NCI-H187 (cell line): ENCODE measurements at places on chromosomes 4 and X.

DNA sequence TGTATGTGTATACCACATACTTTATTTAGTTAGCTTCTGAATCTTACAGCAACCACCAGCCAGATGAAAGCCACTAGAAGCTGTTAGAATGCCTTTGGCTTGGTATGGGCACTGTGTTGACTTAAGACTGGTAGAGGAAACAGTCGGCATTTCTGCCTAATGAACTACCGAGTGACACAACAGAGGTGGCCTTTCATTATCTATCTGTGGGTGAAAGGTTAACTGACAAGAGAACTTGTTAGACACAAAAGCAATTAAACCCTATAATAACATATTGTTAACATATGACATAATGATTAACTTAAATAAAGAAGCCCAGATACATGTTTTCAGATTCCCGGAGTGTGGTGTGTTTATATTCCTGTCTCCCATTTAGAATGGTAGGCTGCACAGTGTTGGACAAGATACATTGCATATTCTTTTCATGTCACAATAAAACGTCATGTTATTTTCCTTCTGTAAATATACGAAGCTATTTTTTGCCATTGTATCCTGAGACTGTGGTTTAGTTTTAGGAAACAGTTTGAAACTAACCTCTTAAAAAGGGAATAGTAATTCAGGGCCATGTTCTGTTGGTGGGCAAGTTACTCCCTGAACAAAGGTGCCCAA is 181.5 kb downstream of the SLIT2 start:
- DNase-seq: no peak

- DNase-seq: no peak
Observed at GRCh38 chrX:87425618-87426017, 92.0 kb upstream of the KLHL4 start.

DNA sequence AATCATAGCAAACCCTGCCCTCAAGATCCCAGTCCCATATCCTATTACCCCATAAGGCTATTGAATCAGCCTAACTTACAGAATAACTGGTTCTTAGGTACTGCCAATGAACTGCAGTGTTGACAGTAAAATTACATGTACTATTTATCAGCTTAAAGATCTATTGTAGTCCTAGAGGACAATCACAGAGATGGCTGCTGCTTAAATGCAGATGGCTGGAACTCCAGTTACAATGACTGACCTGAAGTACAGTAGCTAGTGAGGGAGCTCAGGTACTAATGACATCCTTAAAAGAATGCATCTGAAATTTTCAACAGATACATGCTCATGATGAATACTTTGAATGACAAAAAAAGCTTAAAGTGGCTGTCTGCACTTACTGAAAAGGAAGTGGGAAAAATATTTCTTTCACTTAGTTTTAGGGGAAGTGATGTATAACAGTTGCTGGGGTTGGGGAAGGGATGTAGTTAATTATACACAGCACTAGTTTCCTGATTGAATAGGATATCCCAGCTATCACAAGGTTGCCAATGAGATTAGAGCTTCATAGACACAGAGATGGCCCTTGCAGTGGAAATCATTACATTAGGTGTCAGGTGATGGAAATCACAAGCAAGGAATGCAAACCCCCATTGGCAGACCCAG is 42.0 kb downstream of the USP26 start:
- no peak for DNase-seq

GRCh38 chr4:185711726-185712125 is 100.3 kb downstream of the SORBS2 start:
- DNase-seq: no peak

DNA sequence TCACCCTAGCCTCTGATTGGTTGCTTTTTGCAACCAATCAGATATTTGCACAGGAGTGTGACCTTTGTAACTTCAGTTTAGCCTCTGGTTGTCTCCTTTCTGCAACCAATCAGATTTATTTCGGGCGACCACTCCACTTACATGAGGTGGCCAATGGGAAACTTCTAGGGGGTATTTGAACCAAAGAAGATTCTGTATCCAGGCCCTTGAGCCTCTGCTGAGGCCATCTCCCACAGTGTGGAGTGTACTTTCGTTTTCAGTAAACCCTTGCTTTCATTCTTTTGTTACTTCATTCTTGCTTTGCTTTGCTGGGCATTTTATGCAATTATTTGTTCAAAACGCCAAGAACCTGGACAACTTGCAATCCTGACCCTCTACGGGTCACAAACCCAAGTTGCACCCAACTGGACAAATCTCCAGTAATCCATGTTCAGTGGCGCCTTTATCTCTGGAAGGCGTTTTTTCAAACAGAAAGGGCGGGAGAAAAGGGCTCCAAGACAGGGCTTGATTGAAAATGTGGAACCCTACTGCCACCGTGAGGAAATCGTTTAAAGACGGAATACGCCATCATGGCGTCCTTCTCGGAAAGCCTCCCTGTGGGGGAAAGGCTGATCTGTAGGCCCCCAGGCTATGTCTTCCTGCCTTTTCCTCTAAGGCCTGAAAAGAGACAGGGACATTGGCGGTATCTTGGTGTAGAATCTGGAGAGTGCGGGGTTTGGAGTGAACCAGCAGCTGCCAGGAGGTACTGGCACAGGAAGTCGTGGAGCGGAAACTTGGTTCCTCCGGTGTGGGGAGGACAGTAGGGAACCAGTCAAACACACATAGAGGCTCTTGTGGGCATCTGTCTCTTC is 184.6 kb downstream of the OR13H1 start:
- DNase-seq: peak; percentile 86

DNA sequence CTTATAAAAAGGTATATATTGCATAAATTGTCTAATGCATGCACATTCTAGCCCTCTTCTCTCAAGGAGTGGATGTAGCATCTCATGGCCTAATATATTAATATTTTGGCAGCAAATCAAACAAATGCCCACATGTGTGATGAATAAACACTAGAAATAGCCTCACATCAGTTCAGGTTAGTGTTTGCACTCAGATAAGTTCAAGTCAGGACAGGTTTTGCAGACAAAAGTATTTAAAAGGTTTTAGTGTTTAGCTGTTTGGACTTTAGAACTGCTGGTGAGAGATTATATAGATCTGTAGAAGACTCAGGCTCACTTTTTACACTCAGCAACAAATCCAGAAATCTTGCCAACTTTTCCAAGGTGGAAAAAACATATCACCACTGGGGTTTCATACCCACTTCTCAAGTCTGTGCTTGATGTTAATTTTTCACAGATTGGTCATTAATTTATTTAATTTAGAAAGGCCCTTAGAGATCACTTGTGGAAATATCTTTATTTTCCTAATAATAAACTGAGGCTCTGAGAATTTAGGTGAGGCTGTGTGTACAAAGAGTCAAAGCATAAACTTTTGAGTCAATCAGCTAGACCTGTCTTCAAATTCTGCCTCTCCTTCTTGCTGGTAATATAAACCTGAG is 362.6 kb downstream of the GASK1B start:
- no peak for DNase-seq

DNA sequence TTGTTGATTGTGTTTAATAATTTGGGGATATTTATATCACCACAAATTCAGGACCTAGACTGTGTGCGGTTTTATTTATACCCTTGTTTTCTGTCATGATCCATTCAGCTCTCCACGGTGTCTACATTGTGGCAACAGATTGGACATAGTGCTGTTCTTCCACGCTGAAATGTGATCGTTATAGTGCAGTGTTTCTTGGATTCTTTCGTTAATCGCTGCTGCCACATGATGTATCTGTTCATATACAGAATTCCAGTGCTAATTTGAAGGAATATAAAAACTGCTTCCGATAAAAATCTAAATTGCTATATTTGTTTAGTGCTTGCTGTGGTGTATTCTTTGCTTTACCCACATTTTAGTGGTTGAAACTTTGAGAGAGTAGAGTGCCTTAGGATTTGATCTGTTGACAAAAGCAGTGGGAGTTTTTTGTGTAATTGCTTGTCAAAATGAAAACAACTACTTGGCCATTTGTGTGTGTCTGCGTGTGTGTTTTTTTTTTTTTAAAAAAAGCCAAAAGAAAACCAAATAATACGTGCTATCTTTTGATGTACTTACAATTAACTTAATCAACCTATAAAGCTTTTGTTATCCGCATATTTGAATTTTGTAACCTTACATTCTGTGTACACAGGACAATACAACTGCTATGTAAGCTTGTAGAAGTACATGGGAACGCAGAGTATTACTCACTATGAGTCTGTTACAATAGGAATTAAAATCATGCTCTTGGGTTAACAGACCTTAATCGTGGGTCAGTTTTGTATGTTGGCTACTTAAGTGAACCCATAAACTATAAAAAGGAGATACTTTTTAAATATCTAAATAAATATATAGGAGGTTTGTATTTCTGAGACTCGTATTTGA is 353.3 kb downstream of the ARHGAP24 start:
- no peak for DNase-seq

DNA sequence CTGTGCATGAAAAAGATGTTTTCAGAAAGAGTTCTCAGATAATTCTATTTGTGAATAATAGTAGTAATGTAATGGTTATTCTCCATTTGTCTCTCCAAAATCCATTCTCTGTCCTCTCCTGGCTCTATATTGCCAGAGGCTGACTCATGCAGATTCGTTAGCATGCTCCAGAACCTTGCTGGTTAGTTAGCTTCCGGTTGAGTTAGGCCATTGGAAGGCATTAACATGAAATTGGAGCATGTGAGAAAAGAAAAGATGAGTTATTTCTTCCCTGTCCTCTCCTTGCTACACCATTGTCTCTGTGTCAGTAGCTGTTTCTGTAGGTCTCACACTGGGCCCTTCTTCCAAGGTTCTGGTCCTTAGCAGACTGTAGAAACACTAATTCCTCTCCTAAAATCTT is 23.5 kb upstream of the PRDM8 start:
- DNase-seq: no peak

- DNase-seq: no peak
Observed at GRCh38 chrX:31255310-31256033, 183.6 kb upstream of the FTHL17 start.

DNA sequence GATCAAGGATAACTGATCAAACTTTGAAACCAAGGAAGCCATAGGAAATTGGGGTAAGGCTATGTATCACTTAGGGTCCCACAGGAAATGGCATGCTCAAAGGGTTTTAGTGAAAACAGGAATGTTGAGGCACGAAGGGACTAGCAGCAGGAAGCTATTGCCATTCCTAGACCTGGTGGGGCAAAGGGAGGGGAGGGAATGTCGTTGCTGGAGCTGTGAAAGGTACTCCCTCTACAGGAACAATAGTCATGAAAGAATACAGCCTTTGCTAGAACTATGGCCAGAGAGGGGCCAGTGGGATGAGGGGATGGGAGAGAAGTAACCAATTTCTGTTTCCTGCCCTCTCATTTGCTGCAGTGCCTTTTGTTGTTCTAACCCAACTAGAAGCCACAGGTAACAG is 11.9 kb downstream of the REPS2 start:
- no peak for DNase-seq

GRCh38 chrX:68462653-68463052 is 29.4 kb upstream of the OPHN1 start:
- DNase-seq: no peak

DNA sequence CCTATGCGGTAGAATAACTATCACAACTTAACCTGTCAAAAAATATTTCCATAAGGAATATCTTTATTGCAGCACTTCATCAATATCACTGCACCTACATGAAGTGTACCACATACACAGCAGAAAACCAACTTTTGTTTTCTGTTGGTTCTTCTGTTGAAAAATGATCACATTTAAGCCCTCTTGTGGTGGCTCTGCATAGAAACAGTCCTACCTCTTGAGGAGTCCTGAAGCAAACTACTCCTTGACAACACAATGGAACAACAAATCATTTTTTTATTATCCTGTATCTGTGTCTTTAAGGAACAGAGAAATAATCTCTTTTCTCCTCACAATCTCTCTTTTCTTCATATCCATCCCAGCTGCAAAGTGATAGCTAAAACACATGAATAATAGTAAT is 39.8 kb upstream of the ATOH1 start:
- no peak for DNase-seq

DNA sequence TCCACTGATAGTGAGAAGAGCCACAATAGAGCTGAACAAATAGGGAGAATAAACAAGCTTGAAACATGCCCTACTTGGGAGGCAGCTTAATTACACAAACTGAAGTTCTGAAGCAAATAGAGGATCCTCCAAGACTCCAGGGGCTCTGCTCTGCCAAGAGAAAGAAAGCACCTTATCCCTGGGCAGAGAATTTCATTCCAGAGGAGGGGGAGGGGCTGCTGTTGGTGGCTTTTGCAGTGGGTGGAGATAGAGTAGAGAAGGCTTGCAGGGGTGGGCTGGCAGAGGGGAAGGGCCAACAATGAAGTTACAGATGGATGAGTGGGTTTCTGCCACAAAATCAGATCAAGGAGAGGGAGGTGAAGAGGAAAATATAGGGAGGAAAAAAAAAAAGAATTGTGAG is 1.0 kb upstream of the LPAR4 start:
- no peak for DNase-seq

DNA sequence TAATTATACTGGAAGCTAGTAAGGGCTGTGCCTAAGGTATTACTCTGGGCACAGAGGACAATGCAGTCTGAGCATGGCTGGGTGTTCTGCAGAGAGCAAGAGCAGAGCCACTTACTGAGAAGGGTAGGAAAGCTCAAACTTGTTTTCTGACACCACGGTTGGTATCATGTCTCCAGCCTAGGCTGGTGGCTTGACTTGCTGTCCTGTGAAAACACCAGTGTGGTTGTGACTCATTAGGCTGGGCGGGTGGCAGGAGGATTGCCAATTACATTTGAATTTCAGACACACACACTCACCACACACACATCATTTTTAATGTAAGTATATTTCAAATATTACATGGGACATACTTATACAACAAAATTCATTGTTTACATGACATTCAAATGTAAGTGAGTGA is 19.7 kb upstream of the MTM1 start:
- no peak for DNase-seq

GRCh38 chr4:164601653-164602052 is 152.3 kb upstream of the SMIM31 start:
- DNase-seq: no peak

GRCh38 chrX:122445466-122445865 is 738.6 kb upstream of the GRIA3 start:
- DNase-seq: no peak

DNA sequence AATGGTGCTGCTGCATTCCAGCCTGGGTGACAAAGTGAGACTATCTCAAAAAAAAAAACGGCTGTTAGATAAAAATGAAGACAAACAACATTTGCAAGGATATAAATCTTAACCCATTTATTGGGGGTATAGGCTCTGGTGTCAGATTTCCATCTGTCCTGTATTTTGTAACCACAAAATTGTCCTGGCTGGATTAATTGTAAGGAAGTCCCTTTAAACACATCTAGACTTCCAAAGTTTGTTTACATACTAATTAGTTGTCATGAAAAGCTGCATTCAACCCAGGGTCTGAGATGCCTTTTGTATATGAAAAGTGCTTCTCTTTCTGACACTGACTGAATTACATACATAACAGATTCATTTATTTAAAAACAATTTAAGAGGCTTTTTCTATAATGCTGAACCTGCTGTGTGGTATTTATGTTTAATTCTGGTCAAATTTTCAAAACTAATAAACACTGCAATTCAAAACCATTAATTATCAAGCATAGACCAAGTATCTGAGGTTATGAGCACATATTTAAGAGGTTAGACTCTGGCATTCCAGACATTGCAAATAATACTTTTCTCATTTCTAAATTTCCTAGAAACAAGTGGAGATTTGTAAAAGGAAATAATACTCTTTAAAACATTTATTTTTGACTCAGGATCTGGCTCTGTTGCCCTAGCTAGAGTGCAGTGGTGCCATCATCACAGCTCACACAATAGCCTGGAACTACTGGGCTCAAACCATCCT is 17.5 kb upstream of the UGDH start:
- DNase-seq: no peak

- no peak for DNase-seq
Observed at GRCh38 chr4:176561368-176561767, 231.4 kb downstream of the VEGFC start.

- no peak for DNase-seq
Observed at GRCh38 chr4:79281566-79282359, 44.1 kb downstream of the NAA11 start.

GRCh38 chrX:127574829-127575228 is 477.4 kb downstream of the ACTRT1 start:
- no peak for DNase-seq
